T follicular helper cell (primary cell): ENCODE measurements at places on chromosomes 6 and 20.

GRCh38 chr20:29079769-29080690 is 2177.4 kb upstream of the DEFB115 start:
- no peak for DNase-seq

- DNase-seq: no peak
These were observed 91.1 kb upstream of the BTN3A2 start for GRCh38 chr6:26273673-26274588.

DNA sequence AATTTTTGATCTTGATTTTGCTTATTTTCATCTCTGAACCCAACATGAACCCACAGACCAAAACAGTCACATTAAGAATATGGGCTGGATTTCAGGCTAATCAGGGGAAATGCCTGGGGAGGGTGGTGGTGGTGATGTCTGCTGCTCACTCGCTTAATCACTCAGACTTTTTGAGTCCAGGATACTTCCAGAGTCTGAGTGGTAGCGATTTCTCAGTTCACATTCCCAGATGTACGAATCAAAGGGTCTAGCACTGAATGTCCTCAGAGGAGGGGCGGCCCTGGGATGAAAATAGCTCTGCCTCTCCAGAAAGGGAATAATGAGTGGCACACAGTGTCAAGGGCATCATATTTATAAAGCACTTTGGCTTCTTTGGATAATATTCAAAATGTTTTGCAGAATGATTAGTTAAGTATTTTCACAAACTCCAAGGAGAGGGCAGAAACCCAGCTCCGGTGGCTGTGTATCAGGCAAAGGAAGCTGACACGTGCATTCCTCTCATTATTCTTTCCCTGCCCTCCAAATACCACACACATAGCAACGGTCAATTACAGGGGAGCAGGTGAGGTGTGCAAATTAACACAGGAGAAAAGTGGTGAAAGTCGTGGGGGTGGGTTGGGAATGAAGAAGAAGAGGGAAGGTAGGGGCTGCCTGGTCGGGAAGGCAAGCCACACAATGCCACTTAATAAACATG is 345.2 kb upstream of the RSPO3 start:
- DNase-seq: no peak

- no peak for DNase-seq
These were observed 229.8 kb downstream of the SOX4 start for GRCh38 chr6:21823371-21823770.

DNA sequence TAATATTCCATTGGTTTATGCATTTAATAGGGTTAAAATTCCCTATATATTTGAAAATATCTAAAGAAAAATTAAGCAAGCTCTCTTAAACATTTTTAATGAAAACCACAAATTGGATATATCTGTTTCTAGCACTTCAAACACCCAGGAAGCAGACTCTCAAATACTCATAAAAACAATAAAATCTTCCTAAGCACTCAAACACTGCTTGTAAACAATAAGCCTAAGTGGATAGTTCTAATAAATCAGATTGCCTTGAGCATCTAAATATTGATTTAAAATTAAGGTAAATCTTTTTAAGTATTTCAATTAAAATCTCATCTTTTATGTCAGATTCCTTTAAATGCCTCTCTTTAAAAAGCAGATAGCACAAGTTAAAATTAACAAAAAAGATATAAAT is 254.4 kb downstream of the KCNQ5 start:
- DNase-seq: no peak

DNA sequence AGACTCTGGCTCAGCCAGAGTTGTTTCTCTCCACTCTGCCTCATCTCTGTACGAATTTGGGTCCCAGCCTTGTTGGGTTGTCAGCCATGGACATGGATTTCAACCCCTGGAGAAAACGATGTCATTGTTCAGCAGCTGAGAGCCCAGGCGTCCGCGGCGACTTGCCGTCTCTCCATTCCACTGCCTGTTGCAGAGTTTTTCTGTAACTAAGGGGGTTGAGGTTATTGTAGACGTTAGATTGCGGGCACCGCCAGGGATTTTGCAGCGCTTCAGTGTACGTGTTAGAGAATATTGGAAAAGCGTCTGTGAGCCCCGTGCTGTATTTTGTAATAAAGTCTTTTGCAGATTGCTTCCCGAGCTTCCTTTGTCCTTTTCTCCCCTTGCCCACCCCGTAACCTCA is 13.1 kb upstream of the RBM38 start:
- DNase-seq: no peak

- no peak for DNase-seq
These were observed 2.3 kb downstream of the TOX2 start for GRCh38 chr20:43916881-43917371.

GRCh38 chr6:168147205-168147738 is 68.3 kb upstream of the FRMD1 start:
- DNase-seq: no peak

DNA sequence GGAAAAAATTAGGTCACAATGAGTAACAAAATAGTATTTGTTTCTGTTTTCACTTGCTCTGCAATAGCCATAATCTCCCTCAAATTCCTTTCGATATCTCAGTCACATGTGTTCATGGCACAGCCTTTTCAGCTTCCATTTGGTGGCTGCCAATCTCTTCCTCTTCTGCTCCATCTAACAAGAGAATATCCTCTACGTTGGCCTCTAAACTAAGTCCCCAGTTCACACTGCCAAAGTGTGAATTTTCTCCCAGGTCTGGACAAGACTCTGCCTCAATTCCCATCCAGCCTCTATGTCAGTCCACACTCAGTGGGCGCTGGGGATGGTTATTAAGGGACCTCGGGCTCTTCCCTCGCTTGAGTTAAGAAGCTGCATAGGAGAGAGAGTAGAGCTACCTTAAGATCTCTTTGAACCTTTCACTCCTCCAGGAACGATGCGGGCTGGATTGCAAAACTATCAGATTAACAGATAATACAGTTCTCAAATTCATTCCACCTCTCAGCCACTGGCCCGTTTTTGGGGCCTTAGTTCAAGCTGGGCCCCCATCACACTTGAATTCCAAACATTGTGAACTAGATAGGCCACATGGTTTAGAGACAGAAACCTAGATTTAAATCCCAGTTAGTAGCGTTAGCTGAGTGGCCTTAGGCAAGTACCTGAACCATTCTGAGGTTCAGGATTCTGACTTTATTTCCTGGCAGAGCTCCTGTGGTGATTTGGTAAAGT is 250.2 kb upstream of the QKI start:
- DNase-seq: no peak

- no peak for DNase-seq
These were observed 596.2 kb downstream of the KIF16B start for GRCh38 chr20:15977026-15977425.

- DNase-seq: no peak
These were observed 104.8 kb upstream of the KCNG1 start for GRCh38 chr20:51127713-51128112.

GRCh38 chr20:61185181-61185580 is 66.9 kb upstream of the CDH4 start:
- no peak for DNase-seq

GRCh38 chr20:19926591-19926990 is 90.6 kb upstream of the NAA20 start:
- DNase-seq: no peak

DNA sequence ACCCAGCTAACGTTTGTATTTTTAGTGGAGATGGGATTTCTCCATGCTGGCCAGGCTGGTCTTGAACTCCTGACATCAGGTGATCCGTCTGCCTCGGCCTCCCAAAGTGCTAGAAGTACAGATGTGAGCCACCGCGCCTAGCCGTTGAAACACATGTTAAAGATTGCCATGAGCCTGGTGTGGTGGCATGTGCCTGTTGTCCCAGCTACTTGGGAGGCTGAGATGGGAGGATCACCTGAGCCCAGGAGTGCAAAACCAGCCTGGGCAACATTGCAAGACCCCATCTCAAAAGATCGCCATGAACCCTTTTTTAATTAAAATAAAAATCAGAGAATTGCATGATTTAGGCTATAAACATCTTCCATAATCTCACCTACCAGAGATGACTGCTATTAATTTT is 2.7 kb downstream of the EFCAB8 start:
- no peak for DNase-seq

GRCh38 chr20:16490696-16491095 is 82.6 kb downstream of the KIF16B start:
- no peak for DNase-seq

DNA sequence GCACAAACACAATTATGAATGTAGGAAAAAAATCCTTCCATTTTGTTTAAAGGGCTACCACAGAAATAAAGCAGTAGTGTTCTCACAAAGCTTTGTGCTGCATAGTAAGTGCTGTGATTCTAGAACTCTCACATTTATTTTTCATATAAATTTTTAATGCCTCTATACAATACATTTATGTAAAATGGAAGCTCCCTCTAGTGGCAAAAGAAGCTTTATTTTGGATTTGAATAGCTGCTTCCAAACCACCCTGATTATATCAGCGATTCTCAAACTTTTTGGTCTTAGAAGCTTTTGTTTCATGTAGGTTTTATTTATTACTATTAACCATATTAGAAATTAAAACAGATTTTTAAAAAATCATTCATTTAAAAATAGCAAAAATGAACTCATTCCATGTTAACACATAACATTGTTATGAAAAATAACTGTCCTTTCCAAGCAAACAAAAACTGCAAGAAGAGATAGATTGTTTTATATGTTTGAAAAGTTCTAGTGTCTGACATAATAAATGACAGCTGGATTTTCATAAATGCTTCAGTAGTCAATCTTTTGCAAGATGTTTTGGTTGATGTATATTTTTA is 38.4 kb downstream of the HS3ST5 start:
- DNase-seq: no peak

DNA sequence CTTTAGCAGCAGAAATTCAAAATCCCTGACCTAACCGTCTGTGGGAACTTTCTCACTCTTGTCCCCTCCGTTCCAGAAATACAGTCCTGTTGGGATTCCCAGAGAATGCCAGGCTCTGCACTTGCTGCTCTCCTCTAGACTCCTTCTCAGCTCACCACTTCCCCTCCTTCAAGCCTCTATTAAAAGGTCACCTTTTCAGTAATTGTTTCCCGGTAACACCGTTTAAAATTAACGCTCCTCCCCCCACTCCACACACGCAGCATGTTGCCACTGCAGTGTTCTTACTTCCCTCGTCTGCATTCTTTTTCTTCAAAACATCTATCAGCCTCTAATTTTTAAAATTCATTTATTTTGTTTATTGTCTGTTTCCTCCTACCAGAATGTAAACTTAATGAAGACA is 48.6 kb upstream of the LGSN start:
- DNase-seq: no peak

- no peak for DNase-seq
These were observed 21.2 kb upstream of the ELOVL5 start for GRCh38 chr6:53369876-53370515.

GRCh38 chr6:158643836-158644230 is 710 bp downstream of the DYNLT1 start:
- DNase-seq: no peak

GRCh38 chr6:2503816-2504494 is 246.8 kb downstream of the MYLK4 start:
- no peak for DNase-seq

GRCh38 chr20:24721891-24722568 is 227.0 kb upstream of the CST7 start:
- no peak for DNase-seq
